ENCODE measurements at places on chromosomes 7 and 10. TPM values are rescaled to one million over a fixed set of nuclear protein-coding genes. Genes with fewer than 3 reads are reported as not detected.

- no peak for DNase-seq
Observed at GRCh38 chr10:43202224-43202656, 64.0 kb downstream of the CSGALNACT2 start.

- no peak for DNase-seq
Observed at GRCh38 chr7:631964-632830, 94.3 kb upstream of the DNAAF5 start.

Gene CTNNA3
- total RNA-seq = not detected

Gene STMP1
- total RNA-seq = 9.0 TPM

DNA sequence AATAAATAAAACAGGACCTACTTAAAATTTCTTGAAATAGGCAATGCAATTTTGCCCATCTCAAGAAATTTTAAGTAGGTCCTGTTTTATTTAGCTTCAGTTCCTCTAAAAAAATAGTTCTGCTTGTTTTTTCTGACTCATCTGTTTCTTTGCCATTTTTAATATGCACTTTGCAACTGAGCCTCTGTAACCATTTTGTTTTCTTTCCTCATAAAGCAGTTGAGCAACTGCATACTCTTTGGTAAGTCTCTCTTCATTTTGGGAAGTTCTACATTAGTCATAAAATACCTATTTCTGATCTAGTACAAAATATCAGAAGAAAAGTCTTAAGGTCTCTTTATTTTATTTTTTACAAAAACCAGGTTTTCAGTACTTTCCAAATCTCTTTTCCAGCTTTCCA lies 18.0 kb downstream of the TAS2R40 start:
- no peak for DNase-seq

DNA sequence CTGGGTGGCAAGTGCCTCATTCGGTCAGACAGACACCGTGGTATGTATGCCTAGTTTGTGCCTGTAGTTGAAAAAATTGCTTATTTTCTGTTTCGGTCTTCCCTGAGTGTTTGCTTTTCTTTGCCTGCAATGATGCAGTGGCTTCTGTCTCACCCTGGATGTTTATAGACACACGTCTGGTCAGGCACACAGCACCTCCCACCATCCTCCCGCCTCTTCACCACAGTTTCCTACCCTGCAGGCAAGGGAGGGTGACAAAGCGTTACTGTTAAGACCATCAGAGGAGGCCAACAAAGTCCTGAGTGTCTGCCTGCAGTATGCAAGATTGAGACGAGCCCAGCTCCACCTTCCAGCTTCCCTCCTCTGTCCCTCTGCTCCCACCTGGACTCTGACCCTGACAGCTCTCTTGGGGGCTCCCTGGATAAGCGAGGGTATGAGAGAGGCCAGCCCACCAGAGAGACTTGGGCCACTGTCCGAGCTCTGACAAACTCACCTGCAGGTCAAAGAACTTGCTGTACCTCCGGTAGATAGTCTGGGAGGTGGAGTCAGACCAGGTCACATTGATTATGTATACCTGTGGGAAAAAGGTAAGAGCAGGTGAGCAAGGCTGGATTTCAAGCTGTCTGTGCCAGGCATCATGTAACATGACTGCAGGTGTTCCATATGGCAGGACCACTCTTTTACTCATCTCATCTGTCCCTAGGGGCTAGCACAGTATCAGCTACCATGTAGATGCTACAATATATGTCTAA lies 54.4 kb downstream of the SH3PXD2A start:
- DNase-seq = peak; percentile 46

DNA sequence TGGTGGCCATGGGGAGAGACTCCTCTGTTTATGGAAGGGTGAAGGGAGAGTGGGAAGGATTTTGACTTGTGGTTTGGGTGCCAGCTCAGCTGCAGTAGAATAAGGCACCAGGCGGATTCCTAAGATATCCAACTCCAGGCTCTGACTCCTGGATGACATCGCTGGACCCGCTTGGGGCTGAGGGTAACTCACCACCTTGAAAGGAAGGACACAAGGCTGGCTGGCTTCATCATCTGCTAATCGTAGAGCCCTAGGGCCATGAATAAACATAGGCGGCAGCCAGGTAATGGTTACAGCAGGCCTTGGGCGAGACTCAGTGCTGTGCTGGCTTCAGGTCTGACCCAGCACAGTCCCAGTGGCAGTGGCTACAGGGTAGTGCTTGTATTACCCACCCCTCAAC lies 16.7 kb upstream of the LIPK start:
- DNase-seq = no peak

DNA sequence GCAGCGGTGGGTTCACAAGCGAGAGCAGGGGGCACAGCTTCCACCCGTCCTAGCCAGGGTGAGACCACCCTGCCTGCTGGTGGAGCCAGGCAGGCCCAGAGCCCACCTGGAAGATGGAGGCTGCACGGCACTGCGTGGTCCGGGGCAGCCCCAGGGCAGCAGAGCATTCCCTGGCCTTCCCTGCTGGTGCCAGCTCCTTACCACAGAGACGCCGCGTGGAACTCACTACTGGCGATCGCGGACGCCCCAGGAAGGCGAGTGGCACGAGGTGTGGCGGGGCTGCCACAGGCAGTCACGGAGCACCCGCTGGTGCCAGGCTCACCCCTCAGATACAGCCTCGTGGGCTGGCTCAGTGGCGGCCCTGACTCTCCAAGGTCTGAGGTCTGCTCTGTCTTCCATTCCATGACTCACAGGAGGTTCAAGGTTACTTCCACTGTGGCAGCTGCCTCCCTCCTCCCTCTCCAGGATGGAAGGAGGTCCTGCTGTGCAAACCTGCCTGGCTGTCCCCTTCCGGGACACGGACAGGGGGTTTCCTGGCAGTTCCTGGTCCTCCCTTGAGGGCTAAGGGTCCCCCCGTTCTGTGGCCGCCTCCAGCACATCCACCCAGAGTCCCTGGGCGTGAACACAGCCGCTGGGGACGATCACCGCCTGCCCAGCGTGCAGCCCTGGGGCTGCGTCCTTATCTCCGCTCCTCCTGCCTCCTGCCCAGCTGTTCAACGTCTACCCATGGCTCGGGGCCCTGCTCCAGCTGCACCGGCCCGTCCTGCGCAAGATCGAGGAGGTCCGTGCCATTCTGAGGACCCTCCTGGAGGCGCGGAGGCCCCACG lies 3.1 kb downstream of the CYP2W1 start:
- peak; percentile 51 for DNase-seq

- no peak for DNase-seq
Observed at GRCh38 chr10:127880557-127880956, 12.2 kb downstream of the CLRN3 start.

Gene KLLN
- 0.77 TPM for total RNA-seq

- DNase-seq = no peak
Observed at GRCh38 chr7:156639426-156640256, 933 bp upstream of the RNF32 start.

Gene ZNF12
- 16.4 TPM for total RNA-seq

- DNase-seq = no peak
Observed at GRCh38 chr7:157437519-157438061, 100.8 kb downstream of the DNAJB6 start.

- DNase-seq = no peak
Observed at GRCh38 chr10:6231146-6231545, 28.4 kb downstream of the PFKFB3 start.

Gene HHEX
- total RNA-seq = 2.6 TPM

Gene HSPA12A
- total RNA-seq = 3.4 TPM

DNA sequence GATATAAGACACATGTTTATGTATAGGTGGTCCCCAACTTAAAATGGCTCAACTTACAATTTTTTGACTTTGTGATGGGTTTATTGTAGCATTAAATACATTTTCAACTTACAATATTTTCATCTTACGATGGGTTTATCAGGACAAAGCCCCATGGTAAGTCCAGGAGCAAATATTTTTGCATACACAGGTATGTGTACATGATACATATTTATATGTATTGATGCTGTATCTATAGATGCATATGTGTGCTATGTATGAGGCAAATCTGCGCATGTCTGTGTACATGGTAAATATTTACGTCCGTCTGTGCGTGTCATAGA lies 664 bp upstream of the UBE3C start:
- no peak for DNase-seq

DNA sequence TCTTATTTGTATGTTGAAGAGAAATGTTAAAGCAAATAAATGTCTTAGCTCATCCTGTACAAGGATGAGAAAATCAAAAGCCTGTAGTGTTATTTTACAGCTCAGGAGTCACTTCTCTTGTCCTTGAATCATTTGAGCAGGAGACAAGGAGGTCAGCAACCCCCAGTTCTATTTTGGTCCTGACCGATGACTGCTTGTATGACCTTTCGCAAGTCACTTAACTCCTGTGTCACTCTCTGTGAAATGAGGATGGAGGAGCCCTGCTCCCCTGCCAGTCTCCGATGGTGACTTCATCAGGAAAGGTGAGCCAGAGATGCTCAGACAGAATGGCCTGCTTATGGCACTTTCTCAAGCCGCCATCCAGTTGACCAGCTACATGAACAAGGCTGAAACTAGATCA lies 101.0 kb downstream of the CELF2 start:
- DNase-seq = no peak

Gene ARHGAP21
- total RNA-seq = 59.1 TPM

- no peak for DNase-seq
Observed at GRCh38 chr10:30176182-30176581, 116.8 kb upstream of the JCAD start.

DNA sequence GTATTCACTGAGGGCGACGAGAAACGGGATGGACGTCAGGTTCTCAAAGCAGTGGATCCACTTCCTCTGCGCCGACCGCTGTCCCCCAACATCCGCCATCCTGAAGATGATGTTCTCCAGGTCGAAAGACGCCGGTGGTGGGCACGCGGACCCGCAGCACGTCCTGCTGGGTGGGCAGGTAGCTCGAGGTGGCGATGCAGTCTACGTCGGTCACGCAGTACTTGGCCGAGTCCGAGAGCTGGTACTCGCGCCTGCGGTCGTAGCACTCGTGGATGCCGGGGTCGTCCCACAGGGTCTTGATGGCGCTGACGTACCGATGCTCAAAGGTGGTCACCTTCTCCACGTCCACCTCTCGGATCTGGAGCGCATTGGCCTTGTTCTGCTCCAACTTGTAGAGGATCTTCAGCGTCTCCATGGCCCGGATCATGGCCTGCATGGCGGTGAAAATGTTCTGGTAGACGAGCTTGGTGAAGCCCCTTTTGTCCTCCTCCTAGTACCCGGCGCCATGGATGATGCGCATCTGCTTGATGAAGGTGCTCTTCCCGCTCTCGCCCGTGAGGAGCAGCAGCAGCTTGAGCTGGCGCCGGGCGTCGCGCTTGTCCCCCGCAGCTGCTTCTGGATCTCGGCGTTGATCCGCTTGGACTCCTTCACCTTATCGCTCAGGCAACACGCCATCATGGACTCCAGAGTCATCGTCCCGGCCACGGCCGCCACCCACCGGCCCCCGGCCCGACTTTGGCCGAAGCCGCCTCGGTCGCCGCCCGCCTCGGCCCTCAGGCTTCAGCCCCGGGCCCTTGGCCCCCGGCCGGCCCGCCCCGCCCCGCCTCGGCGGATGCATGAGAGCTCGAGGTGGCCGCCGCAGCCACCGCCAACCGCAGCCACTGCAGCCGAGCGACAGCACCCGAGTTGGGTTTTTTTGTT lies 122.9 kb upstream of the KCTD7 start:
- DNase-seq = no peak

Gene NSMCE4A
- total RNA-seq = 78.4 TPM

Gene SLC25A28
- total RNA-seq = 15.0 TPM

Gene CPEB3
- total RNA-seq = 0.43 TPM

Gene ZNF853
- total RNA-seq = 0.88 TPM

DNA sequence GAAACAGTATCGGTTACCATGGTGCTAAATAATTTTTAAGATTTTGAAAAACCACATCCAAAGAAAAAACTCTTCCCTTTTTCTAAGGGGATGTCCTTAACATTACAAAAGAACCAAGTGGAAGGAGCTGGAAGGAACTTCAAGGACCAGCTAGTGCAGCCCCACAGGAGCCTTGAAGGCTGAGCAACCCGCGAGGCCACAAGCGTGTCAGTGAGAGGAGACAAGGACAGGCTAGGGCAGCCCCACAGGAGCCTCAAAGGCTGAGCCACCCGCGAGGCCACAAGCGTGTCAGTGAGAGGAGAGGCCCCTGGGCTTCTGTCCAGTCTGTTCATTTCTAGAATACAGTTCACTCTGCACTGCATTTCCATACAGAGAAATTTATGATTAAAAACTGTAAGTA lies 80.1 kb upstream of the ATP6V0A4 start:
- no peak for DNase-seq
